Epithelial cell of umbilical artery (primary cell): ENCODE measurements at places on chromosomes 11 and 22. TPM values are rescaled to one million over a fixed set of nuclear protein-coding genes. Genes with fewer than 3 reads are reported as not detected.

The BRD1 gene
- 21.4 and 27.5 TPM in 2 replicates for total RNA-seq

The ABCG4 gene
- total RNA-seq = 0.15 and 0.32 TPM in 2 replicates

The TSGA10IP gene
- total RNA-seq = not detected in 2 replicates

The PHRF1 gene
- total RNA-seq = 24.5 and 26.0 TPM in 2 replicates

The USP2 gene
- total RNA-seq = 0.15 and 0.32 TPM in 2 replicates

The KREMEN1 gene
- 0.30 and 0.32 TPM in 2 replicates for total RNA-seq

The APOBEC3H gene
- total RNA-seq = 0.32 TPM in 1 of 2 replicates, not detected in the other

The C22orf23 gene
- 0.32 TPM in 1 of 2 replicates, not detected in the other for total RNA-seq

The HPX gene
- total RNA-seq = not detected in 2 replicates

The NF2 gene
- total RNA-seq = 88.0 and 111 TPM in 2 replicates

The TECTA gene
- total RNA-seq = under 0.01 and 0.15 TPM in 2 replicates
